Fibroblast of skin of left quadriceps (primary cell): ENCODE measurements at places on chromosomes 6 and 20.

DNA sequence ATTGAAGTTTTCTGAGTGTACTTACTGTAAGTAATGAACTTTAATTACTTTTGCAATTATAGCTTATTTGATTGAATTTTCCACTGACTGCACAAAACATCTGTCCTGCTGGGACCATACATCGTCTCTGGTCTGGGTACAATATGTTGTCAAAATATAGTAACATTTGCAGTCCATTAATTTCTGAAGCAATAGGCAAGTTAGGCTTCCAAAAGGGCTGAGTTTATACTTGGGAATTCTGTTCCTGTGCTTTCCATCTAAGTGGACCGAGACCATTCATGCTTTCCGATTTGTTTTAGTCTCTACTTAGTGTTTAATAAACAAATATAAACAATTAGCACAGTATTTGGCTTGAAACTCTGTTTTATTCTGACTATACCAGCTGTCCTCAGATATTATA, 139.3 kb downstream of the RFPL4B start:
- no peak for DNase-seq

GRCh38 chr20:51583499-51583898, 41.0 kb upstream of the NFATC2 start:
- DNase-seq = no peak

- DNase-seq = no peak
Observed at GRCh38 chr20:47524015-47524784, 22.5 kb downstream of the NCOA3 start.

DNA sequence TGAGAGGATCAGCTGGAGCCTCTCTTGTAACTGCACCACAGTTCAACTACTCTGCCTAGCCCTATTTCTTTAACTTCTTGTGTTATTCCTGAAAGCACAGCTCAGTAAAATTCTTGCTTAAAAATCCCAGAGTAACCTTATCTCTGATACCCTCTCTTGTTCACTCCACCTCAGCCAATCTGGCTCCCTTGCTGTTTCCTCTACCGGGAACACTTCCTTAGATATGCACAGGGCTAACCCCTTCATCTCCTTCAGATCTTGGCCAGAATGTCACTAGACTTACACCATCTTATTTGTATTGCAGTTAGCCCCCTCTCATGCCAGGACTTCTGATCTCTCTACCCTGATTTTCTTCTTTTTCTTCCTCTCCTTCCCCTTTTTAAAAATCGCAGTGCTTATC, 2.6 kb upstream of the ZKSCAN3 start:
- no peak for DNase-seq

DNA sequence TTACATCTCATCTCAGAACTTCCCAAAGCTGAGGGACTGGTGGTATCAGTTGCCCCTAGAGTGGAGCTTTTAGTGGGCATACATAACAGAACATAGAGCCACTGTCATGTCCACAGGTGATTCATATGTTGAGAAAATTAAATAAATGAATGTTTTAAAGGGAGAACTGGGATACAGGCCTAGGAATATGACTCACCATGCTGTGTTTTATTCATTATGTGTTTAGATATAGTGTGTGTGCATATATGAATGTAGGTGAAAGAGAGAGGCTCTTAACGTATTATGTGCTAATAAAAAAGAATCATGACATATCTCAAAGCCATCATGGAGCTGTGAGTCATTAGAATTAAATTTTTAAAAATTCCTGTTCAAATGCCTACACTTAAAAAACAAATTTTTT, 332.2 kb upstream of the RSPO3 start:
- DNase-seq = no peak

DNA sequence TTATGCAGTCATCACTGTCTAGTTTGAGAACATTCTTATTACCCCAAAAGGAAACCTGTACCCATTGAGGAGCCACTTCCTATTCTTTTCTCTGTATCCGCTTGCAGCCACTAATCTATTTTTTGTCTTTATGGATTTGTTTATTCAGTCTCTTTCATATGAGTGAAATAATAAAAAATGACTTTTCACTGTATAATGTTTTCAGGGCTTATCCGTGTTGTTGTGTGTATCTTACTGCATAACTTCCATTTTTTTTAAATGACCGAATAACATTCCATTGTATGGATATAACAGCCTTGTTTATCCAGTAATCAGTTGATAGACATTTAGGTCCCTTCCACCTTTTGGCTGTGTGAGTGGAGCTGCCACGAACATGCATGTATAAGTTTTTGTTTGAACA, 86.6 kb downstream of the ZFAND3 start:
- no peak for DNase-seq

DNA sequence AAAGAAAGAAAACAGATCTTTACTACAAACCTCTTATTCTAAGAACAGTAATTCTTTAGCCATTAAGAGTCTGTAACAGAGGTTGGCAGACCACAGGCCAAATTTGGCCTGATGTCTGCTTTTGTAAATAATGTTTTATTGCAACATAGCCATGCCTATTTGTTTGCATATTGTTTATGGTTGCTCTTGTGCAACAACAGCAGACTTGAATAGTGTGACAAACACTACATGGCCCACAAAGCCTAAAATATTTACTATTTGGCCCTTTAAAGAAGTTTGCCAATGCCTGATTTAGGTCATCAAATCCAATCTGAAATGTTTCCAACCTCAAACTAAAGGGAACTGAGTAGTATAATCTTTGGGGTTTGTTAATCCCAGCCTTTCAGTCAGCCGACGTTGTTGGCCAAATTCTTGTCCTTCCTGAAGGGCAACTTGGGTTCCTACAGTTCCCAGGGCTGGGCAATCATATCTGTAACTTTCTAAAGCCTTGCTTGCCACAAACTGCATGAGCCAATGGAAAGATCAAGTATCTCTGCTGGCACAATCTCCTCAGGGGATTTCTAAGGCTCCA, 33.9 kb upstream of the TBC1D20 start:
- no peak for DNase-seq

DNA sequence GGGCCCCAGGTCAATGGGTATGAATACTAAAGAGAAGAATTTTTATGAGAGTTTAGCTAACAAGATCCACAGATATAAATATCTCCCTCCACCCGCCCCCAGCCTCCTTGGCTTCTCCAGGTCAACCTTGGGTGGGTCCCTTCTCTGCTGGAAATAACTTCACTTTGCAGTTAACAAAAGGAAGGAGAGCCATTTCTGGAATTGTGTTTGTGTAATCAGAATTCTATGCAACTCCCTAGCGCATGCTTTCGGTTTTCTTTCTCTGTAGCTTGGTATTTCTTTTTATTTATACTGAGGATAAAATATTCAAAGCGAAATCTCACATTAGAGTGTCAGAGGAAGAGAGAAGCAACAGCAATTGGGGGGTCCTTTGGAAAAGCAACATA, 27.1 kb downstream of the RIPOR2 start:
- DNase-seq = no peak

DNA sequence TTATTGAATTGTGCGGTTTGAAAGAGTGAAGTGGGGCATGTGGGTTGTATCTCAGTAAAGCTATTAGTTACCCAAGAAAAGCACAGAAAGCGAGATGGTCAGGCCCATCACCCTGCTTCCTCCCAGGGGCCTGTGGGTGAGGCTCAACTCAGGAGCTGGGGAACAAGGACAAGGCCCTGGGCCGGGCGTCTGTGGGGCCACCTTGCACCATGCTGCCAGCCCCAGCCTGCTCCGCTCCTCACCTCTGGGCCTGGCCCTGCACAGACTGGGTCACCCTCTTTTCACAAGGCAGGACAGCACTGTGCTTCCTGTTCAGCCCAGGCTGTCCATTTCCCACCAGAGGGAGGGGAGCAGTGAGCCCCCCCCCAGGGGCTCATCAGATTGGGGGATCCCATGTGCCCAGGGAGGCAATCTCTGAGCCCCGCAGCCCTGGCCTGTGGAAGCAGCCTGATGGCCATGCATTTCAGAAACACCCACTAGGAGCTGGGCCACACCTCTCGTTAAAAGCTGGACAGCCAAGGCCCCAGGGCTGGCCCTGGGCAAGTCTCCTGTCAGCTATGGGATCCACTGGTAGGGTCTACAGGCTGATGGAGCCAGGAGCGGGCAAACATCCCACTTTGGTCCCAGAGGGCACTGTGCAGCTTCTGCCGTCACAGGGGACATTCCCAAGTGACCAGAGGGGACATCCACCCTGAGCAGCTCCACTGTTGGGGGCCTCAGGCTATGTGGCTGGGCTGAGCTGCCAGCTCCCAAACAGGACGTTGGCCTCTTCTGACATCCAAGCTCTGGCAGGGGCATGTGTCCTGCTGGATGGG, 55.9 kb downstream of the YTHDF1 start:
- DNase-seq = no peak

DNA sequence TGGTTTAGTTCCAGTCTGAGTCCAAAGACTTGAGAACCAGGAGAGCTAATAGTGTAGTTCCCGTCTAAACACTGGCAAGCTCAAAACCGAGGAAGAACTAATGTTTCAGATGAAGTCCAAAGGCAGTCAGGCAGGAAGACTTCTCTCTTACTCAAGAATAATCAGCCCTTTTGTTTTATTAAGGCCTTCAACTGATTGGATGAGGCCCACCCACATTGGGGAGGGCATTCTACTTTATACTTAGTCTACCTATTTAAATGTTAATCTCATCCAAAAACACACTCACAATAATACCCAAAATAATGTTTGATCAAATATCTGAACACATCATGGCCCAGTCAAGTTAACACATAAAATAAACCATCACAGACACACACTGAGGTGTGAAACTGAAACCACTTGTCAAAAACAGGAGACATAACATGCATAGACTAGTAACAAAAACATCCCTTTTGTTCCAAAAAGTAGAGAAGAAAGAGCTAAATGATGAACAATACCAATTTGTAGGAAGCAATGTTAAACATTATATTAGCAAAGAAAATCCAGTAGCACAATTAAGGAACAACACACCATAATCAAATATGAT, 50.2 kb upstream of the SENP6 start:
- DNase-seq = no peak

DNA sequence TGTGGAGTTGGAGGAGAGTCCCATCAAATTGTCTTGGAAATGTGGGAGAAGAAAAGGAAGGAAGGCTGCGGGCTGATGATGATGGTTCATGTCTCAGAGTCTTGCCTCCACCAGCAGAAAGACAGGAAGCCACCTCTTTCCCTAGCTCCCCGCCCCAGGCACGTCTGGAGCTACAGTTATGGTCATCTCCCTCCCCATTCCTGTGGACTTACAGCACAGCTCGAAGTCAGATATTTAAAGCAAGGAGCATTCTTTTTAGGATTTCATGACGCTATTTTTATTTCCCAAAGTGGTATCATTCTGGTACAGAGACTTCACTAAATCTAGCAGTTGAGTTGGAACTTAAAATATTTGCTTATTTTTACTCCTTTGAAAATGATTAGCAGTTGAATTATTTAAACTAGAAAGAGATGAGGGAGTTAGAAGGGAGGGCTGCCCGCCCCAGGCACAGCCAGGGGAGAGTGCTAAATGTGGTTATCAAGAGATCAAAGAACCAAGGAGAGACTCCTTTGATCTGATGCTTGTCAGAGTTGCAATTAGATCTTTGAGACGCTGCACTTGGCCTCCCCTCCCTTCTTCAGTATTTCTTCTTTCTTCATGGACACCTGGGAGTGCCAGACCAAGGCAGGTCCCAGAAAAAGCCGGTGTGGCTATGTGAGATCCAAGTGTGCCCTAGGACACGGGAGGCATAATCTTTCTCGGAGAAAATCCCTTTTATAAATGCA, 199.9 kb upstream of the SOX4 start:
- no peak for DNase-seq

DNA sequence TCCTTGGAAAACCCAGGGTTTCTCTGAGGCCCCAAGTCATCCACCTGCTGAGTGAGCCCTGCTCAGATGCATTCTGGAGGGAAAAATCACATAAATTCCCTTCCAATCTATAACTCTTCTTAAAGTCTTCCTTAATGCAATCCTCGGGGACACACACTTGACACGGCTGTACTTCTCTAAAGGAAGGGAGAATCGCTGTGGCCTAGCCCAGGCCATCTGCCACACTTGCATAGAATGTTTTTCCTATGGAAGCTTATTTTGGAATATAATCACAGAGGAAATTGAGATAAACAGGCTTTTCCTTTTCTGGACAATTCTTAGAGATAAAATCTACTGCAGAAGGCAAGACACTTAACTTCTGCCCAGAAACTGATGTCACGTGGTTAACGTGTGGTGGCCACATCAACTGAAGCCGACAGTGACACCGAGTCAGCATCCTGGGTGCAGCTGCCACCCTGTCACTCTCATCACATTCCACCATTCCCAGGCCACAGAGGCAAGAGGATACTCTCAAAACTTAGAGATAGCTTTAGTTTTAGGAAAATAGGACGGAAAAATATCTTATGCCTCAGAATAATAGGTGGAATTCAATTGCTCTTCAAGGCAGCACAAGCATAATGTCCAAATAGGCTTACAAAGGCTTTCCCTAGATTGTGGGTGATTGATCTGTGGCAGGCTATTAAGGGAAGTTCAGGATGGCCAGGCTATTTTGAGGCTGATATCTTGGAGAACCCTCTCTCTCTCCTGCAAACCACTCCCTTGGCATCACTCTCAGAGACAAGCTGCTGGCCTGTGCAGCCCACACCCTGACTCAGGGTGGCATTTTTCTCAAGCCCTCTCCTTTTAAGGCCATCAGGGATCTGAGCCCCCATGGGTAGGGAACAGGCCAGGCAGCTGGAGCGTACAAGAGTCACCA, 29.6 kb downstream of the PSMB1 start:
- no peak for DNase-seq

- DNase-seq = no peak
Observed at GRCh38 chr20:50595988-50596693, 86.0 kb downstream of the PTPN1 start.

DNA sequence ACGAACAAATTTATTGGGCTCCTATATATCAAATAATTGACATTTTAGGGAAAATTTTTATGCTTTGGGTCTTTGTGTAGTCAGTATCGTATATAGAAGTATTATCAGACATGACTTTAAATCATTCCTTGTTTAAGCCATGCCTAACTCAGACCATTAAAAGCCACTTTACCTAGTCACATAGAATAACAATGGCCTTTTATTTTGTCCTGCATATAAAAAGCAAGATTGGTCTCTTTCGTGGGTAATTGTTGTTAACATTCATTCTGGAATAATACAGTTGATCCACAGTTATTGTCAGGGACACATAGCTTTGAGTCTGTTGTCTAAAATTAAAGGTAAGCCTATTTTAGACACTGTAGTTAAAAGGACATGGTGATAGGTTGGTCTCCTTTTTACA, 47.4 kb downstream of the PLEKHG1 start:
- DNase-seq = no peak

DNA sequence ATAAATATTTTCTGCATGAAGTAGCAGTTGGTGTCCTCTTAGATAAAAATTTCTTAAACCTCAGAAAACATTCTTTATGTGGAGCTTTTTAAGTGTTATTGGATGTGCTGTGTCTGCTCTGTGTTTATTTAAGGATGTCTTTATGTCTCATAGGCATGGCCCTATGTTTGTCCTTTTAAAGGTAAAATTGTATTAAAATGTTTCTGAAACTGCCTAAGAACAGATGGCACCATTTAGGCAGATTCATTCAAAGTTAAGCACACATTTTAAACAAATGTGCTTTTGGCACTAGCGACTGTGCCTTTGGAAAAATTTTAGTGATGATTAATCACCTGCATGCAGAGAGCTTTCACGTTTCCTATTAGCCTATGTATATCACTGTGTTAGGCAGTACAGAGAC, 125.2 kb downstream of the KIF6 start:
- DNase-seq = peak; percentile 49
